ENCODE measurements at places on chromosomes 2 and 18. TPM values are rescaled to one million over a fixed set of nuclear protein-coding genes. Genes with fewer than 3 reads are reported as not detected.

ZNF804A gene
- total RNA-seq, result not detected

DNAJC5G gene
- not detected for total RNA-seq

CHRNG gene
- not detected for total RNA-seq

LAMA3 gene
- total RNA-seq, result not detected

DSG4 gene
- not detected for total RNA-seq

SERPINB3 gene
- not detected for total RNA-seq

EGR4 gene
- total RNA-seq, result 2.6 TPM

NDUFV2 gene
- 188 TPM for total RNA-seq

REG3A gene
- total RNA-seq, result not detected

MC4R gene
- not detected for total RNA-seq

DNAJB2 gene
- total RNA-seq, result 70.3 TPM

ZNF397 gene
- 15.6 TPM for total RNA-seq

TLX2 gene
- 0.23 TPM for total RNA-seq

WIPF1 gene
- total RNA-seq, result 640 TPM

TUBA3E gene
- not detected for total RNA-seq

DNA sequence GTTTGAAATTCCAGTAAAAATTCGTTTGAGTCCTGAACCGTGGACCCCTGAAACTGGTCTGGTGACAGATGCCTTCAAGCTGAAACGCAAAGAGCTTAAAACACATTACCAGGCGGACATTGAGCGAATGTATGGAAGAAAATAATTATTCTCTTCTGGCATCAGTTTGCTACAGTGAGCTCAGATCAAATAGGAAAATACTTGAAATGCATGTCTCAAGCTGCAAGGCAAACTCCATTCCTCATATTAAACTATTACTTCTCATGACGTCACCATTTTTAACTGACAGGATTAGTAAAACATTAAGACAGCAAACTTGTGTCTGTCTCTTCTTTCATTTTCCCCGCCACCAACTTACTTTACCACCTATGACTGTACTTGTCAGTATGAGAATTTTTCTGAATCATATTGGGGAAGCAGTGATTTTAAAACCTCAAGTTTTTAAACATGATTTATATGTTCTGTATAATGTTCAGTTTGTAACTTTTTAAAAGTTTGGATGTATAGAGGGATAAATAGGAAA lies 80.7 kb downstream of the ACSL3 start:
- no peak for DNase-seq

GRCh38 chr18:64294967-64295366 lies 146.1 kb upstream of the LINC00305 start:
- DNase-seq, result no peak

GRCh38 chr2:164023896-164024295 lies 288.1 kb upstream of the FIGN start:
- no peak for DNase-seq

DNA sequence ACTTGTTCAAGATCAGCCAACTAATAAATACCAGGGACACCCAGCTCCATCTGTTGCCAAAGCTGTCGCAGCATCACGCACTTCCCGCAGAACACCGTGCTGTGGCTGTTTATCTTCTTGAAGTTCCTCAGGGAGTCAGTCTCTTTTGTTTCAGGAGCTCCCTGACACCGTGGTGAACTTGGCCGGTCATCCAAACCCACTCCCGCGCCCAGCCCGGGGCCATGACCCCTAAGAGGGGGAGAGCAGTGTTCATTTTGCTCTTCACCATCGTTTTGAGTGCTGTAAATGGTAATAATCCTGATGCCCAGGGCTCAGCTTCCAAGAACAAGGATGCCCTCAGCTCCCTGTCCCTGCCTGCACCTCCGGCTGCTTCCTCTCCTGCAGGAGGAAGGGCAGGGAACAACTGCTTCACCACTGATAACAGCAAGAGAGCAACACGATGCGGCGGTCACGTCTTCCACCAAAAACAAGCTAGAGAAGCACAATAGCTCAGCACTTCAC lies 131.4 kb downstream of the SEPTIN10 start:
- no peak for DNase-seq

- DNase-seq, result no peak
These were observed 68.9 kb downstream of the HPCAL1 start for GRCh38 chr2:10371441-10372196.

DNA sequence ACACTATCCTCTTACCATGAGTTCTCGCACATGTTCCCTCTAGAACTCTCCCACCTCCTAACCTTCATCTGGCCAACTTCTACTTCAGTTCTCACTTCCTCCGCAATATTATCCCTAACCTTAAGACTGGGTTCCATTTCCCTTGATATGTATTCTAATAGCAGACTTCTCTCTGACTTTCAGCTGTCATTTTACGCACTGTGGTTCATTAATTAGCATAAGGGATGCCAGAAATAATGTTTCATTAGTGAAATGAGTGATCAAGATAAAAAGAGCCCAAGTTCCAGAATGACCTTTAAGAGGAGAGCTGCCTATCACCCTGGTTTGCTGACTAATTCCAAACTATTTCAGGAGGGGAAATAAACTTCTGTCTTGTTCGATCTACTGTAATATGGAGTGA lies 108.6 kb upstream of the CCDC150 start:
- no peak for DNase-seq

DNA sequence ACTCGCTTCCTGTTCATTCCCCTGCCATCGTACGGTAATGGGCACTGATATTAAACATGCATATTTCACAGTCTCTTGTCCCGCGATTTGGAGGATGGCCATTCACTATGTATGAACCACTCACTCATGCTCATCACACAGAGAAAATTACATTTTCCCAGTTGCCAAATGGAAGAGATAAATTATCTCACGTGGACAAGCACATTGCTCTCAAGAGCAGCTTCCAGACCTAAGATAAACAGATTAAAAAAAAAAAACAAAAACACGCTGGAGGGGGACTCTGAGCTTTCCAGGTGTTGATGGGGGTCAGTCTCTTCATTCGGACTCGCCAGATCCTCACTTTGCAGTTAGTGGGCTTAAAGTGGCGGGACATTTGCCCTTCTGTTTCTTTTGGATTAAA lies 1.7 kb upstream of the MAPK4 start:
- DNase-seq, result no peak

DNA sequence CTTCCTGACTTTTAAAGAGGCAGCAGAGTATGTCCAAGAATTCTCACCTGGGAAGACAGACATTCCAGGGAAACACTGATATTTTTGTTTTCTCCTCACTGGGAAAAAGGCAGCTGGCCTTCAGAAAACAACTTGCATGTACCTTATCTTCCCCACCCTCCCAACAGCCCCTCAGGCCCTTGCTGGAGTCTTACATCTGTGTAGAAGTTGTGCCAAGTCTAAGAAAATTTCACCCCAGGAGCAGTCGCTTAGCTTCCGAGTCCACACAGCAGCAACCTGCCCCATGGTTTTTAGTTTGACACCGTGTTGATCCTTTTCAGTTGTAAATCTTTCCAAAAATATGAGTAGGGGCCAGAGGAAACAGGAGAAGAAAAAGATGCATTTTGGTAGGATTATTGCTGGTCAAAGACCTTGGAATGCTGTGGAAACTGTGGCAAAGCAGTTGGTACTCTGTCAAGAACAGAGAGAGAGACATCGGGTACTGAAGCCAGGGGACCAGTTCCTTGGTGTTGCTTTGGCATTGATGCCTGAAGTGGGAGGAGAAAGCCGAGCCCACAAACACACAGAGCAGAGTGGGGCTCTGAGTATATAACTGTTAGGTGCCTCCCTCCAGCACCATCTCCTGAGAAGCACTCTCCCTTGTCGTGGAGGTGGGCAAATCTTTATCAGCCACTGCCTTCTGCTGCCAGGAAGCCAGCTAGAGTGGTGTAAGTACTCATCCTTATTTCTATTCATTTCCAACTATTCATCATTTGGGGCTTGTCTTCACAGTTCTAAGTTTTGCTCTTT lies at the start of gene SLC14A1:
TSS of gene SLC14A1 (plus strand) at position 615 of the 789 bp plus-strand sequence. CDS start 6,140 bp downstream, outside the sequence.
- DNase-seq, result no peak

GRCh38 chr2:138182937-138183312 lies 218.7 kb downstream of the HNMT start:
- DNase-seq, result no peak

- no peak for DNase-seq
These were observed 38.9 kb upstream of the NRP2 start for GRCh38 chr2:205643391-205643885.

DNA sequence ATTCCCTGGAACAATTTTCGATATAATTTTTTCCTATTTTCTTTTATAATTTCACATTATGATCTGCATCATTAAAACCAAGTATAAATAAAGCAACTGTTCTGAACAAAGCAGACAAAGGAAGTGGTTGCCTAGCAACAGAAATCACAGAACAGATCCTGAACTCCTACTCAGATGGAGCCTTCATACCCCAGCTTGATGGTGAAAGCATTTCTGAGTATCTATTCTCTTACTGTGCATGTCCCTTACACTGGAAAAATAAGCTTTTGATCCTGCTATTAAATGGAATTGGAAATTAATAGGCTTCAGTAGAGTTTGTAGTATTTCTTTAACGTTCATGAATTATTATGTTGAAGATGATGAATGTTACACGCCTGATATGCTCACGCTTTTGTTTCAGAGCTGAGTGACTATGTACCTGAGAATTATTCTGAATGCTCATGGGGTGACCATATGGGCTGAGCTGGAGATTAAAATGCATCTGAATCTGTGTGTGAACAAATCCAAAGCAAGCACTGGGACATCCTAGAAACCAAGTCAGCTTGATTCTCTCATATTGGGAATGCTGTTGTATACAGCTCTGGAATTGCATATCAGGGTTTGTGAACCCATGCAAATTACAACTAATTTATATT lies 254.0 kb downstream of the KCNJ3 start:
- no peak for DNase-seq

- DNase-seq, result no peak
These were observed 266.6 kb upstream of the CYP26B1 start for GRCh38 chr2:72414137-72414760.

- DNase-seq, result no peak
These were observed 60.6 kb downstream of the CABYR start for GRCh38 chr18:24199372-24199962.

- DNase-seq, result no peak
These were observed 99.4 kb downstream of the WDSUB1 start for GRCh38 chr2:159187106-159187505.

GRCh38 chr18:63908858-63909257 lies 1.1 kb downstream of the SERPINB10 start:
- no peak for DNase-seq

- no peak for DNase-seq
These were observed 42.6 kb downstream of the GALNT1 start for GRCh38 chr18:35624146-35624545.

GRCh38 chr18:52950155-52950554 lies 610.2 kb downstream of the DCC start:
- DNase-seq, result no peak

- DNase-seq, result no peak
These were observed 49.3 kb downstream of the SP110 start for GRCh38 chr2:230170532-230170931.

- DNase-seq, result no peak
These were observed 323.9 kb upstream of the ID2 start for GRCh38 chr2:8357738-8358518.

DNA sequence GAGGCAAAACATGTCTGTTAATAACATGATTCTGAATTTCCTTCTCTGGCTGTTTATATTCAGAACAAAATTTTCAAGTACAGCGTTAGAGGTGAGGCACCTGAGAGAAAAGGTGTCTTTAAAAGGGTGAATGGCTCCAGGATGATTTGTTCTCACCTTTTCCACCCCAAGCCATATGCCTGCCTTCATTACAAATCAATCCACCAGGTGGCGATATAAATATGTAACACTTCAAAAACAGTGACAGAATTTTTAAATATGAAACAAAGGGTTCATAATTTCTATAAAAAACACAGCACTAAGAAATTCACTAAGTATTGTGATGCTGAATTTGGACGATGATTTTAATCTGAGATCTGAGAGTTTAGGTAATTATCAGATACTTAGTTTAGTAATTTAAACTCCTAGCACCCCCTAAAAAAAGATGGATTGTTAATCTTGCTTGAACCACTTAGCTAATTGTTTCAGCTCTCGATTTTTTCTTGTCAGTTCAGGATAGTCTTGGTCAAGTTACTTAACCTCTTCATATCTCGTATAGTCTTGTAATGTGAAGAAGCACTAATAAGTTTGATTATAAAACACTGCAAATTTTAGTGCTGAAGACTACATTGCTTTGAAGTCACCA lies 528.8 kb downstream of the CPS1 start:
- no peak for DNase-seq

GRCh38 chr2:143452817-143453451 lies 323.7 kb downstream of the ARHGAP15 start:
- peak; percentile 69 for DNase-seq

DNA sequence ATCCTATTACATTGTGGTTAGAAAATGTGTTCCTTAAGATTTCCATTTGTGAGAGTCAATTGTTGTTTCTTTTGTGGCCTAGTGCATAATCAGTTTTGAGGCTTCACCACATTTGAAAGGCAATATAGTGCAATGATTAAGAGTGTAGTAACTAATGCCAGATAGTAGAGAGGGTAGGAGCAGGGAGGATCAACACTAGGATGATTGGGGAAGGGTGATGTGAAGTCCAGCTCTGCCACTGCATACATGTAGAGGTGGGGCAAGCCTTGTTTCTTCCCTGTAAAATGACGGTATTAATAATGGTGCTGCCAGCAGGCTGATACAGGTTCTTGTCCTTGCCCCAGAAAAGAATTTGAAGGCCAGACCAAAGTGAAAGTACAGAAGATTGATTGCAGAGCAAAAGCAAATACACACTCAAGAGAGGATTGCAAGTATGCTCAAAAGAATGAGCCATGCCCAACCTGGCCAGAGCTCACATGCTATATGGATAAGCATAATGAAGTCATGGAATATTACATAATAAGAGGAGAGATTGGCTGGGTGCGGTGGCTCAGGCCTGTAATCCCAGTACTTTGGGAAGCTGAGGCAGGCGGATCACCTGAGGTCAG lies 8.0 kb downstream of the SP100 start:
- DNase-seq, result no peak

DNA sequence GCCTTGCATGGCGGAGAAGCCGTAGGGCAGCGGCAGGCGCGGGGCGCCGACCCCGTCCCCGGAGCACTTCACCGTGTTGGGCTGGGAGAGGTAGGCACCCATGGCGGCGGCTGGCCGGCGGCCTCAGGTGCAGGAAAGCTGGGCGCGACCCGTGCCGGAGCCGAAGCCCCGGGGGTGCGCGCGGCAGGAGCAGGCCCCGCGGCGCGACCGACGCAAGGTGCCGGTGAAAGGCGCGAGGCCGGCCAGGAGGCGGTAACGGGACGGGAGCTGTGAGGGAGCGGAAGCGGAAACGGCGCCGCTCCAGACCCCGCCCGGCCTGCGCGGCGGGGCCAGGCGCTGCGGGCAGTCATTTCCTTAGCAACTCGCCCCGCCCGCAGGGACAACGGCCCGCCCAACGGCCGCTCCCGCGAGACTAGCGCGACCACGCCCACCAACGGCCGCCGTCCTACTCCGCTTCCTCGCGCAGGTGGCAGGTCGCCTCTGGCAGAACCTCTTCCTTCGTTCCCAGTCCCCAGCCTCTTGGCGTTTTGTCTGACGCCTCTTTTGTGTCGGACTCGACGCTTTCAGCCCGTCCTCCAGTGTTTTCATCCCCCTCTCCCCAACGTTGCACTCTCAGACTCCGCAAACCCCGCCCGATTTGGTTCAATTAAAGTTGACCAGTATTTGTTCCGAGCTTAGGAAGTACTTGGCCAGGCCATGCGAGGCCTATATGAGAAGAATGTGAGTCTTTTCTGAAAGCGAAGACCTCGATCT lies at the start of gene PPM1G:
TSS of gene PPM1G (minus strand) at position 271 of the 753 bp plus-strand sequence. CDS start at position 102, 169 bp downstream.
- peak; percentile 98 for DNase-seq

Data from natural killer cell (primary cell).